ENCODE measurements at places on chromosomes 6 and 20.

DNA sequence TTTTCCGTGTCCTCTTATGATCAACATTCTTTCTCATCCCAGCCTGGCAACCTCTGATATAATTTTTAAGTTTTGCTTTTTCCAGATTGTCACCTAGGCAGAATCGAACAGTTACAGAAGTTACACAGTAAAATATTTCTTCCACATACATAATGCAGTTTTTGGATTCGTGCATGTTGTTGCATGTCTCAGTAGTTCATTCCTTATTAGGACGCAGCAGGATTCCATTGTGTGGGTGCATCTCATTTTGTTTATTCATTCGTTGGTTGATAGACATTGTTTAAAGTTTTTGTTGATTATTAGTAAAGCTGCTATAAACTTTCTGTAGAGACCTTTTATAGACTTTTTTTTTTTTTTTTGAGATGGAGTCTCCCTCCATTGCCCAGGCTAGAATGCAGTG lies 284.3 kb upstream of the FERMT1 start:
- no peak for DNase-seq

GRCh38 chr6:132261354-132261753 lies 139.9 kb downstream of the MOXD1 start:
- no peak for DNase-seq

GRCh38 chr6:125746731-125747588 lies 2.5 kb upstream of the HEY2 start:
- peak; percentile 99 for DNase-seq

GRCh38 chr6:105330913-105331312 lies 72.0 kb downstream of the PREP start:
- no peak for DNase-seq

GRCh38 chr6:56263596-56264315 lies 16.4 kb upstream of the COL21A1 start:
- no peak for DNase-seq

- no peak for DNase-seq
Measured at GRCh38 chr6:150560004-150560883, 39.4 kb upstream of the PLEKHG1 start.

GRCh38 chr20:14817101-14817500 lies 479.7 kb upstream of the FLRT3 start:
- no peak for DNase-seq

DNA sequence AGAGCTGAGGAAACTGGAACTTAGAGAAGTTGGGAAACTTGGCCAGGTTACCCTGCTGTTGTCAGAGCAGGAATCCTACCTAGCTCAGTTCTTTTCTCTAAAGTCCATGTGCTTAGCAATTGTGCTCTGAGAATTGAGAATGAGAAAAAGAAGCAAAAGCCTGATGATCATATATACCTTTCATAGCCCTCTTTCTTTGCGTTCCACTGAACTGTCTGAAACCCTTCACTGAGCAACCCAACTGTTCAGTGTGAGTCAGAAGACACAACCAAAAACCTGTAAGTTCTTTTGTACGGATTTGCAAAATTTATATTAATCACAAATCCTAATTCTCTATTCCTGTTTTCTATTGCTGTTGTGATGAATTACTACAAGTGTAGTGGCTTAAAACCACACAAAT lies 80.6 kb downstream of the PHF3 start:
- no peak for DNase-seq

DNA sequence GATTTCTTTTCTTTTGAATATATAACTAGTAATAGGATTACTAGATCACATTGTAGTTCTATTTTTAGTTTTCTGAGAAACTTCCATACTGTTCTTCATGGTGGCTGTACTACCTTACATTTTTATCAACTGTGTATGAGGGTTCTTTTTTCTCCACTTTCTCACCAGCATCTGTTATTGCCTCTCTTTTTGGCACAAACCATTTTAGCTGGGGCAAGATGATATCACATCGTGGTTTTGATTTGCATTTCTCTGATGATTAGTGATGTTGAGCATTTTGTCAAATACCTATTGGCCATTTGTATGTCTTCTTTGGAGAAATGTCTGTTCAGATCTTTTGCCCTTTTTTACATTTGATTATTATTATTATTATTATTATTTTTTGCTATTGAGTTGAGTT lies 86.1 kb upstream of the TCF21 start:
- DNase-seq = no peak

GRCh38 chr6:34945317-34945716 lies 56.3 kb downstream of the ANKS1A start:
- DNase-seq = no peak

GRCh38 chr6:41502917-41503671 lies 43.1 kb upstream of the FOXP4 start:
- DNase-seq = no peak
